Renal pelvis (tissue), 12 donors: ENCODE measurements at places on chromosomes 6 and 20. TPM values are rescaled to one million over a fixed set of nuclear protein-coding genes. Genes with fewer than 3 reads are reported as not detected.

The PSMB9 gene
- 5.2 TPM for polyA plus RNA-seq

The LY86 gene
- 0.95 TPM for polyA plus RNA-seq

The TMC2 gene
- 0.23 TPM for polyA plus RNA-seq

The CDH26 gene
- polyA plus RNA-seq, result 1.5 TPM
